Fibroblast of the aortic adventitia (primary cell): ENCODE measurements at places on chromosomes 4 and X.

- DNase-seq = no peak
Observed at GRCh38 chr4:125975861-125976397, 661.2 kb downstream of the FAT4 start.

DNA sequence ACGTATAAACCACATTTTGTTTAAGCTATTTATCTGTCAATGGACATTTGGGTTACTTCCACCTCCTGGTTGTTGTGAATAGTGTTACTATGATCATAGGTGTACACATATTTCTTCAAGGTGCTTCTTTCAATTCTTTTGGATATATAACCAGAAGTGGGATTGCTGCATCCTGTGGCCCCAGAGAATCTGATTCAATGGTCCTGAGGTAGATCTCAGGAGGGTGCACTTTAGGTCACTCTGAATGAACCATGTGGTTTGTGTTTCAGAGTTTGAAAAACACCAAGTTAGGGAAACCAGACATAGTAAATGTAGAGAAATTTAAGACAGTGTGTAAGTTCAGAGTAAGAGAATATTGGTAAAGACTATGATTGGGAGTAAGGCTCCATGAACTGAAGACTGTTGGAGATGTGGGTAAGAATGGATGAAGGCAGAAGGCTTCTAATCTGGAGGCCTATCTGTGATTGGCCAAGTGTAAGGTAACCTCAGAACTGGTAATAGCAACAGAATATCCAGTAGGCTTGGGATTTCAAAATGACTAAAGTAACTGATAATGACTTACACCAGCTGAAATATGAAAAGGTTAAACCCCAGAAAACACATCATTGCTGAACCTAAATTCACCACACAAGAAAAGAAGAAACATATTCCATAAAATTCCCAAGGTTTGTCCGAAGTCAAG lies 236.9 kb downstream of the CAMK2D start:
- no peak for DNase-seq

DNA sequence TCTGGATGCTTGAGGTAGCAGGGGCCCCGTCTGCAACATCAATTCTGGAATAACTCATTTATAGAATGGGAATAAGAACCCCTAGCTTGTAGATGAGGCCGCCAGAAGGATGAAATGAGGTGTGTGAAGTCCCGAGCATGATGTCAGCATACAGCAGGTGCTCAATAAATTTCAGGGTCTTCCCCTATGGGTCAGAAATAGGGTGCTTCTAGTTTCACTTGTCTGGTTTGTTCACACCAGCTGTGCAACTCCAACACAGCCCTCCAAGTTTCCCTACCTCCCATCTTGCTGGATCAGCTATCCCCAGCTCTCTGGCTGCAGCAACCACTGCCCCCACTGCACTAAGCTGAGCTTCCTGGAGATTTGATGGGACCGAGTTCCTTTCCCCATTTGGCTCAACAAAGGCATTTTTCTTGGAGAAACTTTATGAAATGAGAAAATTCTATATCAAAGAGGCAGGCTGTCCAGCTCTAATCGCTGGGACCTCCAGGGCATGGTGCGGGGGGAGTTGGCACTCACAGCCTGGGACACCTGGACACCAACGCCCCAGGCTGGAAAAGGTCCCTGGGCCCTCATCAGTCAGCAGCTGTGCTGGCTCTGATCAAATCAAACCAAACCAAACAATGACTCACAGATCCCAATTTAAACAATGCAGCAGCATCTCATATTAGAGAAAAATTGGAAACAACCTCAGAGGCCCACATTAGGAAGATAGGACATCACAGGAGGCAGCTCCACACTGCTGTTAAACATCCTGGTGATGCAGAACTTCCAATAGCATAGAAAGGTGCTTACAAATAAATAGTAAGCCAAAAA lies 13.3 kb downstream of the SLC2A9 start:
- DNase-seq = peak; percentile 57

DNA sequence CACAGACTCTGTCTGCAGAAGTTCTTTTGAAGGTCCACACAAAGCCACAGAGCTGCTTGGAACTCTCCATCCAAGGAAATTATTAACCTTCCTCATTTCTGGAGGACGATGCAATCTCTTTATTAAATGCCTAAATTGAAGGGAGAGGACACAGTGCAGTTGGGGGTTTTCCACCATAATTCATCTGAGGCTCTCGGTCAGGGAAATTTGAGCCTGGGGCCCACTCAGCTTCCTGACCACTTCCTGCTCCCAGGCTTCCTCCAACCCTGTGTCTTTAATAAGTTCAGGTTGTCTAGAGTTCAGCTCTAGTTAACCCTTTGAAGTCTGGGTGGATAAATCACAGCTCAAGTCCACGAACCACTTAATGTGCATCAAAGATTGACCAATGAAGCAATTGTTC lies 58.5 kb downstream of the PRPS1 start:
- no peak for DNase-seq

DNA sequence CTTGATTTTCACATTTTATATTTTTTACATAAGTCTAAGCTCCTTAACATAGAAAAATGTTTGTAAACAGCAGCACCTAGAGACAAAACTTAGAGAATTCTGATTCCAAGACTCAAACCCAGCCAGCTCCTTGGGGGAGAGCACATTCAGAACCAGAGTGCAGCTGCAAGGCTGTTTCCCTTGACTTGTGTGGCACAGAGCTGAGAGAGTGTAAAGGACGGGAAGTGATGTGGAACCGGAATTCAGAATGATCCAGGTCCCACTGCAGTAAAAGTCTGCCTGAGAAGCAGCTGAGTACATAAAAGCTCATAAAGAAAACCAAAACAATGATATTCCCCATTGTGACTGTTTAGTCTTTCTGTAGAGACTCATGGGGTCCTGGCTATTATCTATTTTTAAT lies 713.8 kb downstream of the RAB28 start:
- DNase-seq = no peak

GRCh38 chrX:13360146-13360545 lies 40.3 kb upstream of the ATXN3L start:
- no peak for DNase-seq

DNA sequence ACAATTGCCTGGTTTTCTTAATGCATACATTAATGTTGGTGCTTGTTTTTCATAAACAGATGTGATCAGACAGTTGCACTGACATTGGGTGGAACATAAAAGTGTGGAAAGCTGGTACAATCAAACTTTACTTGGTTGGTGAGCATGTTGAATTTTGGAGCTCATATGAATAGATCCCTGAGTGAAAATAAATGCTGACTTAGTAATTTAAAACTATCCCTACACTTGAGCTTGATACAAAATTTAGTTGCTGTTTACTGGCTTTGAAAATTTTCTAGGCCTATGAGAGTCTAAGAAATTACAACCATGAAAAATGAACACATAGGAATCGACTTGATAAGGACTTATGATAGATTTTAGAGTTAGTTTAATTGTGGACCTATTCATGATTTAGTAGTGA lies 551.8 kb upstream of the PABPC4L start:
- no peak for DNase-seq

- no peak for DNase-seq
Observed at GRCh38 chr4:174717828-174718227, 111.2 kb downstream of the GLRA3 start.

DNA sequence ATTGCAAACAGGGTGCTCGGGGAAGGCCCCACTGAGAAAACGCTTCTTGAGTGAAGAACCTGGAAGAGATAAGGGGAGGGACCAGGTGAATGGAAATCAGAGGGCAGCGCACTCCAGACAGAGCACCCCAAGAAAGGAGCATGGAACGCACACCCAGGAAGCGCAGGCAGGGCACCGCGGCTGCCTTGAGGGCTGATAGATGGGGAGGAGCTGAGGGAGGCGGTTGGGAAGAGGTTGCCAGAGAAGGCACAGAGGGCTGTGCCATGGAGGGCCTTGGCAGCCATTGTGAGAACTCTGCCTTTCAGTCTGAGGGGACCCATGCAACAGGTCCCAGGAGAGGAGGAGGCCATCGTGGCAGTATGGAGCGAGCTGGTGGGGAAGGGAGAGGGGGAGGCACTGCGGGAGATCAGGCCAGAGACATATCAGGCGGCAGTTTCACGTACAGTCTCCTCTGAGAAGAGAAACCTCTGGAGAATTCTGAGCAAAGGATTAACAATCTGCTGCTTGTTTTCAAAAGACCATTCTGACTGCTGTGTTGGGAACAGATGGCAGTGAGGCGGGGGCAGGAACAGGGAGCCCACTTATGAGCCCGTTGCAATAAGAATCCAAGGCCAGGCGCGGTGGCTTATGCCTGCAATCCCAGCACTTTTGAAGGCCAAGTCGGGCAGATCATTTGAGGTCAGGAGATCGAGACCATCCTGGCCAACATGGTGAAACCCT lies 83.7 kb downstream of the PCYT1B start:
- no peak for DNase-seq

- no peak for DNase-seq
Observed at GRCh38 chr4:1723131-1723801, 1.9 kb downstream of the TACC3 start.

DNA sequence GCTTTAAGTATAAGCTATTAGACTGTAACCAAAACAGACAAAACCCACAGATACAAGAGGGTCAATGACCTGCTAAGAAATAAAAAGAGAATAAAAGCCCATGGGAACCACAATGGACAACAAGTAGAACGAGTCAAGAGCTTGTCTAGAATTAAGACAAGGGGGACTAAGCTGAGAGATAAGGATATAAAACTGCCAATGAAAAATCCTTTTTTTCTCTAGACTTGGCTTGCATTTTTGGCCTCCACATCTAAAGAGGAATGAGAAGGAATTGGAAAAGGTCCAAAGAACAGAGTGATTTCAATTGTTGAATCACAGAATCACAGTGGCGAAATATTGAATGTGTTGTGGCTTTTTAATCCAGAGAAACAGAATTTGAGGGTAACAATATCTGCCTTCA lies 135.7 kb downstream of the QDPR start:
- peak; percentile 78 for DNase-seq

DNA sequence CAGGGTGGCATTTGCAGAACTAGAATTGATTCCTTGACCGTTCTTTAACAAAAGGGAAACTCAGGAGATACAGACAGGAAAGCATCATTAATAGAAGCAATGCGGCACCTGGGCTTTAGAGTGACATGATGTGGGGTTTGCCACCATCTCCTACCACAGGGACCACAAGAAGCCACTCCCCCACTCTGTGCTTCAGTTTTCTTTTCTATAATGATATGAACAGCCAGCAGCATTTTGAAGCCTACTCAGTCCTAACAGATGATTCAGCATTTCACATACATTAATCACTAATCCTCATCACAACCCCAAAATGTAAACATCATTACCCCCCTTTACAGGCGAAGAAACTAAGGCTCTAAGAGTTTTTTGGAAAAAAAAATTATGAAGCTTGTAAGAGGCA lies 22.9 kb downstream of the CCDC149 start:
- DNase-seq = no peak

GRCh38 chr4:145178740-145179280 lies 1.6 kb downstream of the OTUD4 start:
- DNase-seq = no peak

- no peak for DNase-seq
Observed at GRCh38 chr4:146243141-146243882, 29.0 kb downstream of the REELD1 start.

GRCh38 chrX:55783723-55784122 lies 66.2 kb downstream of the RRAGB start:
- no peak for DNase-seq

DNA sequence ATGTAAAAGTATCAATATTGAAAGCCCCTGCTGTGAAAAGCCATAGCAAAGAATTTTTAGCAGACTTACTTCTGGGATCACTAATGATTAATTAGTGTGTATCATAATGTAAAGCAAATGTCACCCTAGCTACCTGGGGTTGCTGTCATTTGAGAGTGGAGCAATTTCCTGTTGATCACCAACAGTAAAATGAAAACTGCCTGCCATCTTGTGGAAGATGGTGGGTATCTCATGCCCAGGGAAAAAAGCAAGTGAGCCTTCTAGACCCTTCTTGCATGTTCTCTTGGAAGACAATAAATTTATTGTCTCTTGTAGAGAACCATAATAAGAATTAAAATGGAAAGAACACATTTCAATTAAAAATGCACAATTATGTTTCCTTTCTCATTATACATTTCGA lies 360.2 kb downstream of the ZIC3 start:
- no peak for DNase-seq

DNA sequence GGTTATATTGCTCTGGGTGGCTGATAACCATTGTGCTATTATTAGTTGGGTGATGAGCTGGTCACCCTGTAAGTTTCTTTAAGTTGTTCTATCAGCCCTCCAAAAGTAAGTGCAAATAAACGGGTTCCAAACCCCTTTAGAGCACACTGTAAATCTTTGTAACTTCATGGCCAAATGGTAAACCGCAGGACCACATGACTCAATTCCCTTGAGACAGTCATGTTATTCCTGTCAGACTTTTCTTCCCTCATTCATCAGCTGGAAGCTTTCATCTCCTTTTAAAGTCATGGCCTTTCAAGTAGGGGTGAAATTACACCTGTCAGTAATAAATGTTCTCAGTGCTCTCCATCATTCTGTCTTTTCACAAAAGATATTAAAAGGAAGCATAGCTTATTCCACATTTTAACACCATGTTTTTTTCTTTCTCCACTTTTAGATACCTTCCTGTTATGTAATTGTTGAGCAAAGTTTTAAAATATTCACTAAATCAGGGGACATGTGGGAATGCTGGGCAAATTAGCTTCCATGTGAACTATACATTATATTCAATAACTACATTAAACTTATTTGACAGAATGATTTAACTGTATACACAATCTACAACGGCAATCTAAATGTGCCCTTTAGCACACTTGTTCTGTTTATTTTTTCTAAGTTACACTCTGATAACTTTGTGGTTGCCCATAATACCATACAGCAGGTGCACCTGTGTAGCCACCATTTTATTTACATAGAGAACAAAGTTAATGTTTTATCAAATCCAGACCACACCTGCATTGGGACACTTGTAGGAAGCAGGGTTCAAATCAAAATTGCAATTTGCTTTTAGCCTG lies 275.5 kb downstream of the CFAP299 start:
- DNase-seq = peak; percentile 70

GRCh38 chr4:118909173-118909956 lies 20.7 kb downstream of the SYNPO2 start:
- DNase-seq = no peak

GRCh38 chr4:40840255-40840984 lies 90.7 kb downstream of the NSUN7 start:
- DNase-seq = no peak

GRCh38 chrX:101764538-101764937 lies 104.9 kb upstream of the ARMCX2 start:
- no peak for DNase-seq

- no peak for DNase-seq
Observed at GRCh38 chrX:136246201-136246600, 5.0 kb downstream of the MAP7D3 start.

- no peak for DNase-seq
Observed at GRCh38 chrX:101040197-101040596, 11.7 kb downstream of the TRMT2B start.

DNA sequence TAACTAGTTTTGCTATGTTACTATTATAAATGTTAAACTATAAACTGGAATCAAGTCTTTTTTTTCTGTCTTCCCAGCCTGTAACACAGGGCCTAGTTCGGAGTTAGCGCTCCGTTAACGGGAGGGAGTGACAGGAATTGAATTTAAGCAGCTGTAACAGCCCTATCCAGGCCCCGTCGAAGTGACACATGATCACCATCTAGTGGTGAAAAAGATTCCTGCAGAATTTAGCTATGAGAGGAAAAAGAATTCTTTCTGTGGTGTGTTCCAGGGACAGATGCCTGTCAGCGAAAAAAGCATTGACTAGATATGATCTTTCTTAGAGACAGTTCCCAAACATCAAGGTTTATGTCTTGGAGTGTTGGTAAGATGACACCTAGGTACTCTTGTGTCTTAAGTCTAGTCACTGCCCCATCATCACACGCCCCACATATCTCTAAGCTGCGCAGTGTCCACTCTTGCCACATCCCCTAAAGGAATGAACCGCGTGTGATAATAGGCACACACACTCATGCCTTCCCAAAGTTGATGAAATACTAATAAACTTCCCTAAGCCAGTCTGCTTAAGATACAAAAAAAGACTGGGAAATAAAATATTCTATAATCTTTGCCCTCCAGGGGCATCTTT lies 2.1 kb downstream of the GAB3 start:
- DNase-seq = peak; percentile 68
